ENCODE measurements at places on chromosomes 13 and 19. TPM values are rescaled to one million over a fixed set of nuclear protein-coding genes. Genes with fewer than 3 reads are reported as not detected.

Gene ZNF561
- 16.5 TPM for total RNA-seq

Gene CABP5
- total RNA-seq, result not detected

Gene SIGLEC10
- not detected for total RNA-seq

Gene U2AF2
- total RNA-seq, result 225 TPM

Gene TPP2
- total RNA-seq, result 36.5 TPM

Gene SBK3
- 0.15 TPM for total RNA-seq

Gene PPM1N
- total RNA-seq, result 0.89 TPM

Gene CGB8
- not detected for total RNA-seq

Gene INAFM1
- 7.1 TPM for total RNA-seq

Gene S1PR4
- total RNA-seq, result not detected

Gene FBL
- total RNA-seq, result 198 TPM

Gene ACP7
- total RNA-seq, result 0.45 TPM

Gene ZBTB7A
- total RNA-seq, result 24.9 TPM

Gene PLEKHF1
- 19.3 TPM for total RNA-seq

Gene TMEM272
- not detected for total RNA-seq

Gene LENG1
- 6.1 TPM for total RNA-seq

Gene GRK1
- not detected for total RNA-seq

Gene PSG7
- not detected for total RNA-seq

Gene ZNF135
- 2.0 TPM for total RNA-seq

Gene PTGIR
- total RNA-seq, result 7.6 TPM

Gene ZNF549
- 2.5 TPM for total RNA-seq

Gene INSL3
- total RNA-seq, result not detected

Gene KPTN
- 10.9 TPM for total RNA-seq

Gene SLC10A2
- total RNA-seq, result not detected

Gene ZNF486
- 5.4 TPM for total RNA-seq
